ELR (cell line): ENCODE measurements at places on chromosomes 13 and 19.
A peak's percentile ranks its signal among the peaks of the same experiment; 100 is the strongest.

- no peak for DNase-seq
Measured at GRCh38 chr13:78465250-78465649, 138.1 kb downstream of the POU4F1 start.

- DNase-seq: no peak
Measured at GRCh38 chr19:48779636-48780035, 24.3 kb downstream of the FGF21 start.

GRCh38 chr19:4140237-4140711, 13.2 kb upstream of the CREB3L3 start:
- DNase-seq: peak; percentile 87

DNA sequence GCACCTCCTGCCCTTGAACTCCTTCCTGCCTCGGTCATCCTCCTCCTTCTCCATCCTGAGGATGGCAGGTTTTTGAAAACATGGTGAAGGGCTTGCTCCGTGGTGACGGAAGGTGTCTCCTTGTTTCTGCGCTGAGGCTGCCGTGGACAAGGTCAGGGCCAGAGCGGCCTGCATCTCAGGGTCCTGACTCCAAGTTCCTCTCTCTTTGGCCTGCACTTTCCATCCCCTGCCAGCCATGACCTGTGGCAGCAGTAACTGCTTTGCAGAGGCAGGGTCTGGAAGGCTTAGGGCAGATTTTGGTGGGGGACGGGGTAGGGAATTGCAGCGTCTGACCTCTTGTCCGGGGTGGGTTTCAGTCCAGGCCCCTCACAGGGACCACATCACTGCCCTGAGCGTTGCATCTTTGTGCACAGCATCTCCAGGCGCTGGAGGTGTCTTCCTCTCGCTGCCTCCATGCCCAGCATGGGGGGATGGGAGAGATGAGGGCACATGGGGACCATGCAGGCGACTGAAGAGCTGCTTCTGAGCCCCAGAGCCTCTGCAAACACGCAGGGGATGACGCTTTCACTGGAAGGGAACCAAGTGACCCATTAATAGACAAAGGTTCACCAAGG, 216.8 kb downstream of the TEX29 start:
- DNase-seq: no peak

- no peak for DNase-seq
Measured at GRCh38 chr19:5713228-5713627, 6.7 kb downstream of the LONP1 start.

DNA sequence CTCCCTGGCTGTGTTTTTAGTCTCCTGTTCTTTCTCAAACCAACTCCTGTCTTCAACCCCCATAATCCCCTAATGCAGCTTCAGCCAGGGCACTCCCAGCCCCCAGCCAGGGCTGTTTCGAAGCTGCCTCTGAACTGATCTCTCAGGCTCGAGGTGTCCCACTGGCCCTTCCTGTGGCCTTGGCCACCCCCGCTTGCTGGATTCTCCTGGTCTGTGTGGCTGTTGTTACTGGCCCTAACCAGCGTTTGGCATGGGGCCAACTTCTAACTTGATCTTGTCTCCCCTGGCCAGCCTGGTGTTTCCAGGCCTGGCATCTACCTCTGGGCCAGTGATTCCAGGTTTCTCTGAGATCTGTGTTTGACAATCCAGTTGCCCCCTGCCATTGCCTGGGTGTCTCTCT, 11.0 kb downstream of the XAB2 start:
- DNase-seq: no peak

DNA sequence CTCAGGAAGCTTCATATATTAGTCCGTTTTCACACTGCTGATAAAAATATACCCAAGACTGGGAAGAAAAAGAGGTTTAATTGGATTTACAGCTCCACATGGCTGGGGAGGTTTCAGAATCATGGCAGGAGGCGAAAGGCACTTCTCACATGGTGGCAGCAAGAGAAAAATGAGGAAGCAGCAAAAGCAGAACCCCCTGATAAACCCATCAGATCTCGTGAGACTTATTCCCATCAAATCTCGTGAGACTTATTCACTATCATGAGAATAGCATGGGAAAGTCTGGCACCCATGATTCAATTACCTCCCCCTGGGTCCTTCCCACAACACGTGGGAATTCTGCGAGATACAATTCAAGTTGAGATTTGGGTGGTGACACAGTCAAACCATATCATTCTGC, 23.1 kb downstream of the FLT3 start:
- DNase-seq: no peak

DNA sequence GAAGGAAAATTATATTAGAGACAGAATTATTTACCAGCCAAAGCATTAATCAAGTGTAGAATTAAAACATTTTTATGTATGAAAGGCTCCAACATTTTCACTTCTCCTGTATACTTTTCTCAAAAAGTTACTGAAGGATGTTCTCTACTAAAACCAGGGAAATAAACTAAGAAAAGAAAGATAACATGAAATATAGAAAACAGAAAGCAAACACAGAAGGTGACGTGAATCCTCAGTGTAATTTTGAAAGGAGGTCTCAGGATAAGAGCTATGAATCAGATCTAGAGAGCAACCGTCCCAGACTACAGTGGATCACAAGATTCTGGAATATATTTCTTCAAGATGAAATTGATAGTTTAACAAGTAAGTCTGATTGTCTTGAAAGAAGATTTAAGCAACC, 144.5 kb downstream of the CYSLTR2 start:
- no peak for DNase-seq

- DNase-seq: no peak
Measured at GRCh38 chr13:112117258-112117954, 50.5 kb downstream of the SOX1 start.

DNA sequence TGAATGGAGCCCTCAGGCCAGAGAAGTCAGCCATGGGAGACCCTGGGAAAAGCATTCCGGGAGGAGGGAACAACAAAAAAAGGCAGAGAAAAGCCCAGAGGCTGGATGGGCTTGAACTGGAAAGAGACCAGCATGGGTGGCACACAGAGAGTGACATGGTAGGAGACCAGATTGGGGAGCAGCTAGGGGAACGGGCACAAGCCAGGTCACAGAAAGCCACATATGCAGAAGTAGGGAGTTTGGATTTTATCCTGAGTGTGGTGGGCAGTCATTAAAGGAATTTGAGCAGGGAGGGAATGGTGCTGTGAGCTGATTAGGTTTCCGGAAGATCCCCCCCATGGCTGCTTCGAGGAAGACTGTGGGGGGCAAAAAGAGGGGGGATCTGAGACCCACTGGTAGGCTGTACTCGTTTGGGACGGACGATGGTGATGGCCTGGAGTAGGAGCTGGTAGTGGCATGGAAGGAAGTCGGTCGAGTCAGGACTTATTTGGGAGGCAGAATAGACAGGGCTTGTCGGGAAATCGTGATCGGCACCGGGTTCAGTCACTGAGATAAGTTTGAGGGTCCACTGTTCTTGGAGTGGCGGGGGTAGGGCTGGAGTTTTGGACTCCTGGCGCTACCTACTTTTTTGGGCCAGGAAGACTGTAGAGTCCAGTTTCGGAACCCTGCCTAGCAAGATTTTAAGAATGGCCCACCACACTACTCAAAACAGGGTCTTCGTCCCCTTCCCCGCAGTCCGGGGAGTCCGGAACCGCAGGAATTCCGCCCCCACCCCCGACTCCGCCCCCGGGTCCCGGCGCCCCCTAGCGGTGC, 949 bp downstream of the SERTAD1 start:
- DNase-seq: peak; percentile 40

- DNase-seq: no peak
Measured at GRCh38 chr13:34469196-34469986, 472.7 kb upstream of the NBEA start.

- DNase-seq: no peak
Measured at GRCh38 chr19:38616265-38616664, 1.5 kb downstream of the MAP4K1 start.

DNA sequence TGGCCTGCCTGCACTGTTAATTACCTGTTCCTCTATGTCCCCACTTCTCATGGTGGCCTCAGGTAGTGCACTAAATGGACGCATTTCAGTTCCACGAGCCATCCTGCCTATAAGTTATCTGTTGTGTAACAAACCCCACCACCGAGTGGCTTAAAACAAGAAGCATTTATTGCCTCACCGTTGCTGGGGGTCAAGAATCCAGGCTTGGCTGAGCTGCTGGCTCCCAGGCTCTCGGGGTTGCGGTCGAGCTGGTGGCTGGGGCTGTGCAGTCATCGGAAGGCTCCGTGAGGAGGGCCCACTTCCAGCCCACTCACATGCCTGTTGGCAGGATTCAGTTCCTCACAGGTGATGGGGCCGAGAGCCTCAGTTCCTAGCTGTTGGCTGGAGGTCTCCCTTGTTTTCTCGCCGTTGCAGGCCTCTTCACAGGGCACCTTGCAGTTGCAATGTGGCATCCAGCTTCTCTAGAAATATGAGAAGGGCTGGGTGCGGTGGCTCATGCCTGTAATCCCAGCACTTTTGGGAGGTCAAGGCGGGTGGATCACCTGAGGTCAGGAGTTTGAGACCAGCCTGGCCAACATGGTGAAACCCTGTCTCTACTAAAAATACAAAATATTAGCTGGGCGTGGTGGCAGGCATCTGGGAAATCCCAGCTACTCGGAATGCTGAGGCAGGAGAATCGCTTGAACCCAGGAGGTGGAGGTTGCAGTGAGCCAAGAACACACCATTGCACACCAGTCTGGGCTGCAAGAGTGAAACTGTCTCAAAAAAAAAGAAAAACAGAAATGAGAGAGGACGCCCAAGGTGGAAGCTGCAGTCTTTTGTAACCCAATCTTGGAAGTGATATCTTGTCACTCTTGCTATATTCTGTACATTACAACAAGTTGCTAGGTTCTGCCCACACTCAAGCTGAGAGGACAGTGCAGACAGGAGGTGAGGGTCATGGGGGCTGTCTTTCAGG, 6.5 kb upstream of the PTOV1 start:
- no peak for DNase-seq

DNA sequence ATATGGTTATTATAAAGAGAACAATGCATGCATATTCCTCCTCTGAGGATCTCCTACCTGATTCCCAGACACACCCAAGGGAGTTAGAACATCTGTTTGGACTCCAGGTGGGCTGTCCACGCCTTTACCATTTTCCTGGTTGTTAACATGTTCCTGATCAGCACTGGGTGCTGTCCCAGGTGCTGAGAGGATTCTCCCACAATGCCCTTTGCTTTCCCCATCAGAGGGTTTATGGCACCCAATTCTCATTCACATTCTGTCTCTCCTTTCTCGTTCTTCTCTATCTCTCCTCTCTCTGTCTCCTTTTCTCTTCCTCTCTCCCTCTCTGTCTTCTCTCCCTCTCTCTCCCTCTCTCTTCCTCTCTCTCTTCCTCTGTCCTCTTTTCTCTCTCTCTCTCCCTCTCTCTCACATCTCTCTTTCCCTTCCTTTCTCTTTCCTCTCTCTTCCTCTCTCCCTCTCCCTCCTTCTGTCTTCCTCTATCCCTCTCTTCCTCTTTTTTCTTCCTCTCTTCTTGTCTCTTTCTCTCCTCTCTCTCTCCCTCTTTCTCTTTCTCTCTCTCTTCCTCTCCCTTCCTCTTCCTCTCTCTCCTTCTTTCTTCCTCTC, 3.3 kb upstream of the RDH13 start:
- DNase-seq: no peak

- no peak for DNase-seq
Measured at GRCh38 chr13:25067064-25067463, 28.9 kb upstream of the PABPC3 start.

- peak; percentile 18 for DNase-seq
Measured at GRCh38 chr19:38556521-38557174, 61.1 kb downstream of the MAP4K1 start.

- peak; percentile 94 for DNase-seq
Measured at GRCh38 chr13:79392882-79393563, 13.0 kb downstream of the RBM26 start.

GRCh38 chr19:49497047-49497788, 984 bp downstream of the RPS11 start:
- DNase-seq: peak; percentile 76

- DNase-seq: peak; percentile 72
Measured at GRCh38 chr13:28047757-28048388, 52.5 kb downstream of the FLT3 start.

GRCh38 chr19:14795078-14795721, 16.8 kb upstream of the ADGRE2 start:
- peak; percentile 15 for DNase-seq

GRCh38 chr19:8342316-8342683, 762 bp downstream of the KANK3 start:
- DNase-seq: no peak

DNA sequence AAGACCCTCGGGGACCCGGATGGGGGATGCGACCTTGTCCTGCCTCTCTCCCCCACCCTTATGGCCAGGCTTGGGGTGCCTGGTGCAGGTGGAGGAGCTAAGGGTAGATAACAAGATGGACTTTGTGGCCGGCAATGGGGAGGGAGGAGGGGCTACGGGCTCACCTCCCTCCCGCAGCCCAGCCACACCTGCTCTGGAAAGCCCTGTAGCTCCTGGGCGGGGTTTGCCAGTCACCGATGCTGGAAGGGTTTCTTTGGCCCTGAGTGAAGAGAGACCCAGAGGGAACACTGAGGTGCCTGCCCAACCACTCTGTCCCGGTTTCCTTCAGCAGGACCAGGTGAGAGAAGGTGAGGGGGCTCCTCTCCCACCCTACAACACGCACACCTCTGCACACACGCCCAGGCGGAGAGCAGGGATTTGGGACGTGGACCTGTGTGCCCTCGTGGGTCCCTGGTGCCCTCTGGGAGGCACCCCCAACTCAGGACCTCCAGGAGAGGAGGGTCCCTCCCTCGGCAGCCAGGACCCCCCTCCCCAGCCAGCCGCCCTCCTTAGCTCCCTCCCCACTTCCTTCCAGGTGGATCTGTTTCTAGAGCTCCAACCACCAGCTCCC, at the start of gene FUT2:
TSS of gene FUT2 (plus strand) at position 229 of the 610 bp plus-strand sequence. CDS start 6,986 bp downstream, outside the sequence.
- DNase-seq: no peak

DNA sequence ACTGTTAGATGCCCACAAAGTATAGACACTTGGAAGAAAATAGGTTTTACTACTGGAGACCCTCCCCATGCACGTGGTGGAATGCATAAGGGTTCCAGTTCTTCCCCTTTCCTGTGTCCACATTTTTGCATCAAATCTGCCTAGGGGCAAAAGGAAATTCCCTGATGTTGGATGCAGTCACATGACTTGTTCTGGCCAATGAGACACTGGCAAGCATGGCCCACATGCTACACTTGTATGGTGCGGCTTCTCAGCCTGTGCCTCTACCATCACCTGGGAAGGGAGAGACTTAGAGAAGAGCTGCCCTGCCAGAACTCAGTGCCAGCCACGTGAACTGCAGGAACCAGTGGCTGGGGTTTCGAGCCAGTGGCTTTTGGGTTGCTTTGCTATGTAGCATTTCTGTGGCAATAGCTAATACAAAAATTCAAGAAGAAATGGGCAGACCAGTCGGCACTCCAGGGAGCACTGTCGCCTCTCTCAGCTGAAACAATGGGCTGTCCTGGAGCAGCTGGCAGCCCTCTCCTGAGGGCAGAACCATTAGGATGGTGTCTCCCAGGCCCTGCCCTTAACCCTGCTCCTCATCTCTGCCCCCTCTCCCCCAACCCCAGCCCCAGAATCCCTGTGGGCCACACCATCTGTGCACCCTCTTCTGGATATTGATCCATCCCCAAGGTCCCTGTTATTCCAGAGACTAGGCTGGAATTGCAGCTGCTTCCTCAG, 634.0 kb downstream of the UQCRFS1 start:
- DNase-seq: no peak
